ENCODE measurements at places on chromosomes 12 and 14. TPM values are rescaled to one million over a fixed set of nuclear protein-coding genes. Genes with fewer than 3 reads are reported as not detected.
A peak's percentile ranks its signal among the peaks of the same experiment; 100 is the strongest.

DNA sequence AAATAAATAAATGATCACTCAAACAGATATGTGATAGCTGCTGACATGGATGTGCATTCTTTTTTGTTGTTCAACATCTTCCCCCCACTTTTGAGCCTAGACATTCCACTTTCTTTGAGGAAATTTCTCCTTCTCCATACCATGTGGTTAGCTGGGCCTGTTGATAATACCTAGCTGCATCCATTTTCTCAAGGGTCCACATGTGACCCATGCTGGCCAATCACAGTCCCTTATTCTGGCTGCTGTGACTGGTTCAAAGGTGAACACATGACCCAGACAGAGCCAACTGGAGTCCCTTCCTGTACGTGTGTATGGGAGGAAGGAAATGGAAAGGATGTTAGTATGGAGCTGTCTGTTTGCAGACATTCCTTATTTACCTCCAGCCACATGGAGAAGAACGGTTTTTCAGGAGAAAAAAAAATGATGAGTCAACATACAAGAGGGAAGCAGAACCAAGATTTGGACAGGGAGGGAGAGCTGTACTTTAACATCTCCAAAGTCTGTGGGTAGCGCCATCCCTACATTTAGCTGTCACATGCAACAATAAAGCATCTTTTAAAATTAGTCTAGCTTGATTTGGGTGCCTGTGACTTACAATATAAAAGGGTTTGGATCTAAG lies 391.7 kb upstream of the TBX3 start:
- no peak overlapping the region for H3K27ac ChIP-seq
- H3K36me3 ChIP-seq: no peaks in the 10 kb centered on the region
- H3K27me3 ChIP-seq: peaks cover 75% of the 10 kb centered on the region
- peaks cover 3% of the 10 kb centered on the region for H3K4me1 ChIP-seq

DNA sequence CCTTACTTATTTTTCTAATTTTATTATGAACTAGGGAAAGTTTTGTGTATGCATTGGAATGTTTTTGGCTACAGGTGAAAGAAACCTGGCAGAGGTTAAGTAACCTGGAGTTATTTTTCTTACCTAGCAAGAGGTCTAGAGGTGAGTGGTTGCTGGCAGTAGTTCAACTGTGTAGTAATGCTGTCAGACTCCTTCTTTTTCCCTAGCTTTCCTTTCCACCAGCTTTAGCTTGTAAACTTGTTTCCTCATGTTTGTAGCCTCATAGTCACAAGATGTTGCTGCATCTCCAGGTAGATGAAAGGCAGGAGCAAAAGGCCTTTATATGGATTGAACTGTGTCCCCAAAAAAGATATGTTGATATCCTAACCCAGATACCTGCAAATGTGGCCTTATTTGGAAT lies 105.1 kb upstream of the AMIGO2 start:
- DNase-seq: no peak
- H3K4me1 ChIP-seq: peaks cover 4% of the 10 kb centered on the region
- H3K4me3 ChIP-seq: no peak overlapping the region
- H3K27me3 ChIP-seq: no peaks in the 10 kb centered on the region
- no peaks in the 10 kb centered on the region for H3K36me3 ChIP-seq
- H3K27ac ChIP-seq: no peak overlapping the region

DNA sequence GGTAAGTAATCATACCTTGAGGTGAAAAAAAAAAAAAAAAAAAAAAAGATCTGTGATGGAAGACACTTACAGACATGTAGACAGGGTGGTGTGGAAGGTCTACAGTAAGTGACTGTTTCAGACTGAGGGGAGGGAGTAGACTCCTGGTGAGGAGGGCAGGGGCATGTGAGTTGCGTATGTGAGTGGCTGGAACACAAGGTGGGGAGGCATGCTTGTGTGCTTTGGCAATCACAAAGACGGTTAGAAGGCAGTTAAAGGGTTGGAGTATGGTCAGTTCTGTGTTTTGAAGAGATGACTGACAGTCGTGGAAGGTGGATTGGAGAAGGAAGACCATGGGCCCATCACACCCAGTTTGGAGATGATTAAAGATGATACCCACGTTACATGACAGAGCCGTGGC lies 65.2 kb downstream of the ETV6 start:
- H3K27me3 ChIP-seq: no peaks in the 10 kb centered on the region
- peaks cover 20% of the 10 kb centered on the region for H3K36me3 ChIP-seq
- H3K27ac ChIP-seq: no peak overlapping the region
- H3K4me3 ChIP-seq: no peak overlapping the region
- H3K4me1 ChIP-seq: peaks cover 49% of the 10 kb centered on the region

DNA sequence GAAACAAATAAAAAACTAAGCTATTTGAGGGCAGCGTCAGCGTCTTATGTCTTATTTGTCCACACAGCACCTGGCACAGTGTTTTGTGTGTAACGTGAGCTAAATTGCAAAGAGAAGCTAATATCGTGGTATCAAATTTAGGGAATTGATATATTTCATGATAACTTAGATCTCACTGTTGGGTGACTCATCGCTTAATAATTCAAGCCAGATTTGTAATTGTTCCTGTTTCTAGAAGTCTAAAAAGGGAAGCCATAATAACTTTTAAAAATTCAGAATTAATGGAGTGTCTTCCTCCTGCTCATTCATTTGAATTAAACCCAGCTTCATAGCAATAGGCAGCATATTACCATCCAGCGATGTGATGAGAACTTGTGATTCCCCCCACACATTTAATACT lies 214.7 kb downstream of the PDZRN4 start:
- H3K4me3 ChIP-seq: no peak overlapping the region
- H3K27ac ChIP-seq: no peak overlapping the region
- H3K36me3 ChIP-seq: no peaks in the 10 kb centered on the region
- H3K4me1 ChIP-seq: peaks cover 5% of the 10 kb centered on the region

DNA sequence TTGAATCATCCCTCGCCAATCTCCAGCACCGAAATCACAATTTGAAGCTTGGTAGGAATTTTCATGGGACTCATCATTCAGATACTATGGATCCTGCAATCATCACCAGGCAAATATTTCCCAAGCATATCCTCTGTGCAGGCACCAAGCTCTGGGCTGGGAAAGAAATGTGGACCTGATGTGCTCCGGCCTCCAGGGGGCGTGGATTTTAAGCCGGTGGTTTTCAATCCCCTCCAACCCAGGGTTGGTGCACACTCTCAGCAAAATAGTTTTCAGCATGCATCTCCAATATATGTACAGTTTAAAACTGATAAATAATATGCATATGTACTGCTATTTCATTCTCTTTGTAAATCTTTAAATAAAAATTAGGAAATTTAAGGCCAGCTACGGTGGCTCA lies 98.9 kb downstream of the RBM19 start:
- no peak for DNase-seq
- no peak overlapping the region for H3K27ac ChIP-seq
- H3K4me1 ChIP-seq: peaks cover 10% of the 10 kb centered on the region
- peaks cover 6% of the 10 kb centered on the region for H3K36me3 ChIP-seq
- peaks cover 14% of the 10 kb centered on the region for H3K27me3 ChIP-seq
- H3K4me3 ChIP-seq: no peak overlapping the region

DNA sequence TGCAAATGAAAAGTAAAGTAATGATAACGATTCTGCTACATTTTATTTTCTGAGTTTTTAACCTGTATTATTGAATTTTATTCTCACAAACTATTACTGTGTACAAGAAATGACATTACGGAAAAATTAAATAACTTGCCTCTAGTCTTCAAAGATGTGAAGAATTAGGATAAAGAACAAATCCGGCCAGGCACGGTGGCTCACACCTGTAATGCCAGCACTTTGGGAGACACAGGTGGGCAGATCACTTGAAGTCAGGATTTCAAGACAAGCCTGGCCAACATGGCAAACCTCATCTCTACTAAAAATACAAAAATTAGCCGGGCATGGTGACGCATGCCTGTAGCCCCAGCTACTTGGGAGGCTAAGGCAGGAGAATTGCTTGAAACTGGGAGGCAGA lies 1584.4 kb upstream of the SEL1L start:
- H3K27me3 ChIP-seq: no peaks in the 10 kb centered on the region
- H3K36me3 ChIP-seq: no peaks in the 10 kb centered on the region
- no peak overlapping the region for H3K27ac ChIP-seq
- no peaks in the 10 kb centered on the region for H3K4me1 ChIP-seq
- H3K4me3 ChIP-seq: no peak overlapping the region

DNA sequence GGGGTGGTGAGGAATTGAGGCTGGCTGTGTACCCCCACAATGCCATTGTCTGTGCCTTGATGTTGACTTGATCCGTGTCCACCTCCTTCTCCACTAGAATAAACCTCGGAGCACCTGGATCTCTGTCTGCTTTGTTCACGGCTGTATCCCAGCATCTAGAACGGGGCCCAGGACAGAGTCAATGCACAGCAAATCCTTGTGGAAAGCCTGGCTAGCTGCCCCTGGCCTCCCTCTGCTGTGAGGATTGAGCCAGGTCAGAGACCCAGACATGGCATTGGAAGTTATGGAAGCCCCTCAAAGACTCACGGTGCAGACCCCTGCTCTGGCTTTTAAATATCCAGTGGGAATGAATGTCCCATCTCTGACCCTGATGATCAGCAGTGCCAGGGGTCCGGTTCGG lies 109.2 kb downstream of the SCARB1 start:
- H3K36me3 ChIP-seq: no peaks in the 10 kb centered on the region
- H3K4me3 ChIP-seq: no peak overlapping the region
- peaks cover 17% of the 10 kb centered on the region for H3K27me3 ChIP-seq
- H3K27ac ChIP-seq: no peak overlapping the region

- DNase-seq: no peak
- peaks cover 8% of the 10 kb centered on the region for H3K36me3 ChIP-seq
- H3K27me3 ChIP-seq: no peaks in the 10 kb centered on the region
- peaks cover 53% of the 10 kb centered on the region for H3K4me1 ChIP-seq
- H3K27ac ChIP-seq: peak overlapping the region; percentile 97
- peak overlapping the region; percentile 18 for H3K4me3 ChIP-seq
Measured at GRCh38 chr14:62692490-62693106, 352.7 kb downstream of the KCNH5 start.

- no peak for DNase-seq
- H3K4me3 ChIP-seq: no peak overlapping the region
- H3K27ac ChIP-seq: no peak overlapping the region
- peaks cover 19% of the 10 kb centered on the region for H3K4me1 ChIP-seq
Measured at GRCh38 chr12:106115440-106115839, 23.3 kb downstream of the NUAK1 start.

GRCh38 chr12:10358131-10358530 lies 31.7 kb downstream of the KLRK1 start:
- DNase-seq: no peak
- no peak overlapping the region for H3K4me3 ChIP-seq
- H3K36me3 ChIP-seq: peaks cover 4% of the 10 kb centered on the region
- H3K27me3 ChIP-seq: no peaks in the 10 kb centered on the region
- H3K27ac ChIP-seq: peak overlapping the region; percentile 80

DNA sequence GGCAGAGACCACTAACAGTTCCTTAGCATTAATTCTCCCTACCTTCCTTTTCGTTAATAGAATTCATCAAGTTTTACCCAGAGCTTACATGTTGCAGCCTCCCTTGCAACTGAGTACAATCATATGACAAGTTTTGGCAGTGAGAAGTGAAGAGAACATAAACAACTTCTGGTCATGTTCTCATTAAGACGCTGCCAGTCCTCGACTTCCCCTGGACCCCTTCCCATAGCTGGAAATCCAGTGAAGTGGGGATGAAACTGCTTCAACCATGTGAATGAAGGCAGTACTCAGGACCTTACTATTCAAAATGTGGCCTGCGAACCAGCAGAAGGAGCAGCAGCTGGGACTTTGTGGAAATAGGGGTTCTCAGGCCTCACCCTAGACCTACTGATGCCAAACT lies 133.9 kb downstream of the SPTSSA start:
- no peaks in the 10 kb centered on the region for H3K36me3 ChIP-seq
- no peaks in the 10 kb centered on the region for H3K27me3 ChIP-seq
- no peak for DNase-seq
- H3K4me1 ChIP-seq: peaks cover 2% of the 10 kb centered on the region
- no peak overlapping the region for H3K4me3 ChIP-seq
- H3K27ac ChIP-seq: no peak overlapping the region

DNA sequence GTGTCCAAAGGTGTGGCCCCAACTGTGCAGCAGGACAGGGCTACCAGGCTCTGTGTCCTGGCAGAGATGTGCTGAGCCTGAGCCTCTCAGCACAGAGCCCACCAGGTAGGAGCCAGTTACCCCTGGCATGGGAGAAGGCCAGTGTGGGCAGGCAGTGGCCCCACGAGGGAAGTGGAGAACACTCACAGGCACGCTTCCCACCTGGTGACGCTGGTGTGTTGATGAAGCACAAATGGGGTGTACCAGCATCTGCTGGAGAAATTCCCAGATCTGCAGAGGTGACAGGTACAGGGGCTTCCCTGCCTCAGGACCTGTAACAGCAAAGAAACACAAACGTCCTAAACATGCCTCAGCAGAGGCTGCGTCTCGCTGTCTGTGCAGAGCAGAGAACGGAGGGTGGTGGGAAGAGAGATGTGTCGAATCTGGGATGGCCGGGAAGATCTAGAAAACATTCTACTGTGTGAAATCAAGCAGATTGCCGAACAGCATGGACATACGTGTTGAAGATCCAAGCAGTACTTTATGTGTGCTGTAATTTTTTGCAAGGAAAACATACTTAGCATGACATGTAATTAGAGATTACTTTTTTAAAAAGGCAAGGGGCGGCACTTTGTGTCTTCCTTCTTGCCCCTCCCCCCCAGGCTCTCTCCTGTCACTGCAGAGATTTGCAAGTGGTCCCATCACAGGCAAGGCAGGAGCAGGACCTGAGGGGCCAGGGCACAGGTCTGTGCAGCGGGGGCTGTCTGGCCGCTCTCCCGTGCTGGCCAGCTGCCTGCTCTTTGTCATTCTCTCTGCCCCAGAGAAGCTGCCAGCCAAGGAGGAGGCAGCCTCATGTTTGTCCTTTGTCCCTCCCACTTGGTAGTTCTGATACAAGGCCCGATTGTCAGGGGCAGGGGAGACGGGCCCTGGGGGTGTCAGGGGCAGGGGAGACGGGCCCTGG lies 17.3 kb downstream of the HIP1R start:
- H3K4me3 ChIP-seq: no peak overlapping the region
- DNase-seq: no peak
- peaks cover 5% of the 10 kb centered on the region for H3K36me3 ChIP-seq

- H3K36me3 ChIP-seq: no peaks in the 10 kb centered on the region
- no peak overlapping the region for H3K4me3 ChIP-seq
- no peaks in the 10 kb centered on the region for H3K27me3 ChIP-seq
- H3K27ac ChIP-seq: no peak overlapping the region
- H3K4me1 ChIP-seq: no peaks in the 10 kb centered on the region
Measured at GRCh38 chr14:27917896-27918295, 848.7 kb upstream of the FOXG1 start.

Gene PROX2
- total RNA-seq: not detected

Gene NEUROD4
- not detected for total RNA-seq

Gene MAP1LC3B2
- 0.84 TPM for total RNA-seq

Gene KRT3
- total RNA-seq: not detected

Gene KCNC2
- total RNA-seq: not detected

Gene TEX52
- total RNA-seq: not detected

Measured in progenitor cell of endocrine pancreas (in vitro differentiated cells).